CD4-positive, alpha-beta T cell (primary cell): ENCODE measurements at places on chromosomes 13 and 19.

GRCh38 chr19:10861103-10861651, 10.2 kb upstream of the CARM1 start:
- no peak for DNase-seq

- DNase-seq = no peak
Measured at GRCh38 chr19:10862561-10863106, 8.7 kb upstream of the CARM1 start.

DNA sequence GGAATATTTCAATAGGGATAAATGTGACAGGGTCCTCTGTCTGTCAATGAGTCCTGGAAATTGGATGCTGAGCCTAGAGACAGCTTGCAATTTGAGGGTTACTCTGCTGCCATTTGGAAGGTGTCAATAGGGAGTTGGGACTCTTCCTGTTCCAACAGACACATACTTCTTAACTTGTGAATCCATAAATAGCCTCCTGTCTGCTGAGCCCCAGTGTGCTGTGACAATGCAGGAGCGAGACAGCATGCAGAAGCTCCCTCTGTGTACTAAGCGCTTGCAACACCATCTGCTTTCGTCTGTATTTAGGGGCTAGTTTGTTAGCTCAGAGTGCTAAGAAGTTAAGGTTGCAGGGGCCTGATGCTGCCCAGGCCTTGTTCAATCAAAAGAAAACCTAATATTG, 58.5 kb upstream of the GPR12 start:
- no peak for DNase-seq

DNA sequence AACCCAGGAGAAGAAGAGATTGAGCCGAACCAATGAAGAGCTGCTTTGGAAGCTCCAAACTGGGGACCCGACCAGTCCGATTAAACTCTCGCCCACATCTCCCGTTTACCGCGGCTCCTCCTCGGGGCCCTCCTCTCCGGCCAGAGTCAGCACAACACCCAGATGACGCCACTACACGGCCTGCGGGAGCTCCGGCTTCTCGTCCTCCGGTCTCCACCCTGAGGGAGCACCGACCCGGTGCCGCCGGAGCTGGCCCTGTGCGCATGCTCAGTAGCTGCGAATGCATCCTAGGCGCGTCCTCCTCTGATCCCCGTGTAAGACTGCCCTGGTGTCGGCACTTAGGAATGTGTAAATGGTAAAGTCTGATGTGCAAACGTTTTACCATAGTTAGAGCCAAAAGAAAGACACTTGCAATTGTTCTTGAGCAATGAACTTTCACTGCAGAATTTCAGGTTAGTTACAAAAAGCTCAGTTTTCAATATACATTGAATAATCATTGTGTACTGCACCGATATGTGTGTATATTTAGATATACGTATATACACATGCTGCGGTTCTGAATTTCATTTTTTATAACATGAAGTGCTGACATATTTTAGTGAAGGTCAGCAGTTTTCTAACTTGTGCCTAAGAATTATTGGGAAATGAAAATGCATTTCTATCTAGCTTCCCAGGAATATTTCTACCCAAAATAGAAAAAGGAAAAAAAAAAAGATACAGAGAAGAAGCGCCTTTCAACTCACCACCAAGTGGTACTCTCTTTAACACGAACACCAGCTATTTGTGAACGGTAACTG, 92.2 kb downstream of the SLC7A1 start:
- DNase-seq = no peak

DNA sequence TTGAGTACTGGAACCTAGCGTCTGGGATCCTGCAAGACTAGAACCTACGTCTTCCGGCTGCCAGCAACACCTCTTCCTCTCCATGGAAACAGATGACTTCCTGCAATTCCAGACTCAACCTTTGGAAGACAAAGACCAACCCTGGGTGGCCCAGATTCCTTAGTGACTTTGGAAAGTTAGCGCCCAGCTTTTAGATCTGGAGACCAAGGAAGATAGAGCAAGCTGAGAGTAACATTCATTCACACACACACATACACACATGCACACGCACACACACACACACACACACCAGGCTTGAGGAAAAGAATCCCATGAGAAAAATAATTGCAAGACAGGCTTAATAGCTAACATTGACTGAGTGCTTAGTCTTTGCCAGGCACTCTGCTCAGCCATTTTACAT, 788.9 kb downstream of the UQCRFS1 start:
- DNase-seq = no peak

DNA sequence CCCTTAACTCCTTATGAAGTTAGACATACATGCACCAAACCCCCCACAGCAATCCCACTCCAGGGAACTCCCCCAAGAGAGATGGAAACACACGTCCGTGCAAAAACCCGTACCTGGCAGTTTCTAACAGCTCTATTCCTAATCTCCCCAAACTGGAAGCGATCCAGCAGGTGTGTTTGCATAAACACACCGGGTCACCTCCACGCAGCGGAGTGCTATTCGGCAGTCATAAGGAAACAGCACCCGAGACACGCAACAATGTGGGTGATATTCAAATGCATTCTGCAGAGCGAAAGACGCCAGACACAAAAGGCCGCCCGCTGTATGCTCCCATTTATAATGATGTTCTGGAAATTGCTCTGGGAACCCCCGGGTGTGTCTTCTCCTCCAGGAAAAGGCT, 6.8 kb upstream of the ZNRF4 start:
- DNase-seq = no peak
